Stimulated activated CD8-positive, alpha-beta memory T cell treated with anti-CD3 and anti-CD28 coated beads, Interleukin-2, amount 100 ng/mL, for 48 hours (primary cell): ENCODE measurements at places on chromosomes 12 and 14.

GRCh38 chr14:76837524-76837923 is 11.3 kb downstream of the LRRC74A start:
- DNase-seq = no peak

- no peak for DNase-seq
Observed at GRCh38 chr14:104888489-104889374, 23.7 kb downstream of the CEP170B start.

DNA sequence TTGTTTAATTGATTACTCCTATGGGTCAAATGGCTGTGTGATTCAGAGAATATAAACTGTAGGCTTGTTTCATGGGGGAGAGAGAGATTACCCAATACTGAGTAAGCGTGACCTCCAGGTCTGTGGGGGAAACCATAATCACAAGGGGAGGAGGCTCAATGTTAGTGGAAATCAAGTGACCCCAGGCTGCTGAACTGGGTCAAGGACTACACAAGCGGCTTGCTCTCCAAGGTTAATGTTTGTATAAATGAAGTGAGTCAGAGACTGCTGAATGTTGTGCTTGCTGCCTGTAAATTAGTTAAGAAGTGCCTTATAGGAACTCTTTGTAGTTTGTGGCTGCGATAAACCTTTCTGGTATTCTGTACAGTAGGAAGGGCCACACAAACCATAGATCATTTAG is 479.7 kb downstream of the AACS start:
- no peak for DNase-seq

GRCh38 chr14:39393289-39393688 is 38.9 kb downstream of the FBXO33 start:
- DNase-seq = no peak

DNA sequence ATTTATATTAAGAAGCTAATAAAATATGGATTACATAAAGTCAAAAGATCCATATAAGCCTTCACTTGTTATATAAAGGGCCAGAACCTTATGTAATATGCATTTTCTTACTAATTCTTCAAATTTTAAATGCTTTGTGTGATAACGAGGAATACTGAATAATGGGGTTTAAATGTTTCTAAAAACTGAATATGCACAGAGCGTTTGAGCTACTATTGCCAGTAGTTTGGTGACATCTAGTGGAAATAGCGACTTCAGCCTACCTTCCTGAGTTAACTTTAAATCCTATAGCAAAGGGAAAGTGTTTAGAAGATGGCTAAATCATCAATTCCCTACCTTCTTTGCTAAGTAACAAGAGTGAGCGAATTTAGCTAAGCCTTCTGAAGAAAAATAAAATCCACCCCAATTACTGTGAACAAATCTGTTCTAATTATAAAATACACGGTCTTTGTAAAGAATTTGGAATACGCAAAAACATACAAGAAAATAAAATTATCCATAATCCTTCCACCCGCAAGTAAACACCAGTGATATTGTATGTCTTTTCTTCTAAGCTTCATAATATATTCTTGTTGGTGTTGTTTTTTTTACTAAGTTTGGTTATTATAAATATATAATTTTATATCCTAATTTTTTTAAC is 115.5 kb upstream of the G2E3 start:
- no peak for DNase-seq

- DNase-seq = peak; percentile 14
Observed at GRCh38 chr14:70807898-70808415, 1.4 kb downstream of the MAP3K9 start.

DNA sequence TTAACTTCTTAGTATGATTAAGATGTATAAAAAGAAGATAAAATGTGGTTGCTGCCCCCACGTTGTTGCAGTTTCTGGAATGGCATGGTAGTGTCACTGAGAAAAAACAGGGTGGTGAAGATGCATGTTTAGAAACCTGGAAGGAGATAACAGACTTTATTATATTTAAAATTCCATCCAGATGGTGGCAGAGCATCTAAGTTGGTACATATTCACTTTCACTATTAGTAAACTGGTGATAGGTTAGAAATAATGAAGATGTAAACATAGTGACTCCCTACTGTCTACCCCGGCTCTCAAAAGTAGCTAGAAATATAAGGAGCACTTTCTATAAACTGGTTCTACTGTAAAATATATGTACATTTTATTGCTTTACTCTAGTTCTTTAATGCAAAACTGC is 279.3 kb downstream of the NPAS3 start:
- no peak for DNase-seq

- no peak for DNase-seq
Observed at GRCh38 chr14:37196604-37197420, 925 bp upstream of the MIPOL1 start.

GRCh38 chr14:50812180-50812579 is 18.8 kb downstream of the NIN start:
- no peak for DNase-seq

DNA sequence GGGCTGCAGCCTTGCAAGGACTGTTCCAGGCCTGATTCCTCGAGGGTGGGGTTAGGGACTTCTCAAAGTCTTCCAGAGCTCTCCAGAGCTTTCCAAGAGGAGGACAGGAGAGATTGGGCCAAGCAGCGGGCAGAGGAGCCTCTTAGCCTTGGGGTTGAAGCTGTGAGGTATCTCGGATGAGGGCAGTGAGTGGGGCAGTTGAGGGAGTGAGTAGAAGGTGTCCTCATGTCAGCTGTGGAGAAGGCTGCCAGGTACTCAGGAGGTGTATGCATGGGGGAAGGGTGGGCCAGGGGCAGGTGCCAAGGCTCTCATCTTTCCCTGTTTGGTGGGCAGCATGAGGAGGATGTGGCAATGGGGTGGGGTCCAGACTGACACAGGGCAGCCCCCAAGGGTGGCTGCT is 7.7 kb downstream of the KRT83 start:
- no peak for DNase-seq

DNA sequence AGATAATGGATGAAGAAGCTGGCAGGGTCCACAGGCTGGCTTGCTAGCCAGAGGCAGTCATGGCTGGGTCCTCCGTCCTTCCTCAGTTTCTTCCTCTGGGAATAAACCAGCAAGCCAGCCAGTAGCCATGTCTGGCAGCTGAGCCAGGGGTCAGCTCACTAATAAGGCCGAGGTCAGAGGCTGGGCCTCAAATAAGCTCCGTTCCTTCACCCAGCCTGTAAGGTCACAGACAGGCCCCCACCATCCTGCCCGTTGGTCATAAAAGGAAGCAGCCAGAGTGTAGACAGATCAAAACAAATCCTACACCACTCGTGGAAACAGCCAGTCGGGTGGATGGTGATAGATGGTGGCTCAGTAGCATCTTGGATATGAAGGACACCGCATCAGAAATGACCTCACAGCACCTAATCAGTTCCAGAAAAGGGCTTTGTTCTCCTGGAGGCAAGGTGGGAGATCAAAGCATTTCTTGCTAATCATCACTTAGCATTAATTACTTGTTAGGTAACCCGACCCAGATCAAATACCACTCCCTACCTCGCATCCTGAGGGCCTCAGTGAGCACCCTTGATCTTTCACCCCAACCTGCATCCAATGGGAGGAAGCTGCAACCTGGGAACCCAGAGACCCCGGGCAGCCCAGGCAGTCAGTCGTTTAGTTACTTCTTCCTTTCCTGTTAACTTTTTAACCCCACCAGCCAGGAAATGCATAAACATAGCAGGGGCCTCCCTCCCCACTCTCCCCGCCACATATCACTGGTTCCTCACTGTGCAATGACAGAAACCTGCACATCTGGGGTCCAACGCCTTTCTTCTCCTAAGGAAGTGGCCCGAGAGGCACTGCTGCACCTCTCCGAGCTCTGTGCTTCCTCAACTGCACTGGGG is 90.2 kb downstream of the KDM2B start:
- no peak for DNase-seq

GRCh38 chr12:22042976-22043669 is 2.9 kb upstream of the CMAS start:
- DNase-seq = no peak

DNA sequence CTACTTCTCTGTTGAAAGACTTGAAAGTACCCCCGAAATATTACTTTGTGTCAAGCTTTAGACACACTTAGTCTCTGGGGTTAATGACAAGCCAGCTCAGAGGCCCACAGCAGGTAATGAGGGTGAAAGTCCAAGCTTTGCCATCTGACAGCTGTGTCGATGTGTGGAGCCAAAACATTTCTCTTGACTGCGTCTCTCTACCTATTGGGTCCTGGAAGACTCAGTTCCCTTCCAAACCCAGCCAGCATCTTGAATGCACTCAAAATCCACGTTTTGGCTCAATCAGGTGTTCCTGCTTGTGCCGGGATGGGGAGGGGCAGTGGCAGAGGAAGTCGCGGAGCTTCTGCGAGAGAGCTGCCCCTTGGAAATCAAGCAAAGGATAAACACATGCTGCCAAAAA is 3.2 kb downstream of the PLXNC1 start:
- DNase-seq = no peak

- no peak for DNase-seq
Observed at GRCh38 chr12:116497051-116497591, 62.1 kb upstream of the MAP1LC3B2 start.

DNA sequence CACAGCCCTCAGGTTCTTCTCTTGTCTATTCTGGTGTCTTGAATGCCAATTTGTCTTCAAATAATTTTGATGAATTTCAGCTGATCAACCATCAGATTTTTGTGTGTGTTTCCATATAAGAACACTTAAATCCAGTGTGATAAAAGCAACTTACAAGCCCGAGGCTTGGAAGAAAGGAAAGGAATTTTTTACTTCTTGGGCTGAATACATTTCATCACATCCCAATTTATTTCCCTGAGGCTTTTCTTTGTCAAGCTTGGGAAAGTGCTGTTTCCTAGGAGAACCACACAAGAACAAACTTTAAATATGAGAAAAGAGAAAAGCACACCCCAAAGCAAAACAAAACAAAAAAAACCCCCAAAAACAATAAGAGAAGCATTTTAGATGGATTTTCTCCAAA is 26.6 kb downstream of the GPRC5D start:
- DNase-seq = no peak

DNA sequence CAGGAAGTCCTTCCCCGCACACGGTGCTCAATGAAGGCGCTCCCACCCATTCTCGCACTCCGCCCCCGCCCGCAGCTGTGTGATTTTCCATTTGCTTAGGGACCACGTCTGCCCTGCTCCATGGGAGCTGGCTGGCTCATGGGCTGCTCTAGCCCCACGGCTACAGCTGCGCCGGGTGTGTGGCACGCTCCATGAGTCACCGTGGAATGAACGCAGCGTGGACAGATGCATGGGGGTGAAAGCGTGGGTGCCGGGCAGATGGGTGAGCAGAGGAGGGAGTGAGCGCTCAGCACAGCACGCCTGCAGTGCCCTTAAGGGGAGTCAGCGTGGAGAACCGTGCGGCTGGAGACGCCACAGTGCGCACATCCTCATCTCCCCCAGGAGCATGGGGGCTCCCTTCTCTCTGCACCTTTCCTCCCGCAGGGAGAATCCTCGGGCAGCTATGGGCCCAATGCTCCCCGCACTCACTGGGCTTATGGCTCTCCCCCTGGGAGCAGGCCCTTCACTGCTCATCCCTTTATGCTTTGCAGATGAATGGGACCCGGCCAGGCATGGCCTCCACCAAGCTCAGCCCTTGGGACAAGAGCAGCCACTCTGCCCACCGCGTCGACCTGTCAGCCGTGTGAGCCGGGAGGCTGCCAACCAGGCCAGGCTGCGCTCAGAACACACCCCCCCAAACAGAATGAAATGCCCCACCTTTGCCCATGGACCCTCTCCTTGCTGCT is 185.1 kb downstream of the ADGRD1 start:
- DNase-seq = no peak

DNA sequence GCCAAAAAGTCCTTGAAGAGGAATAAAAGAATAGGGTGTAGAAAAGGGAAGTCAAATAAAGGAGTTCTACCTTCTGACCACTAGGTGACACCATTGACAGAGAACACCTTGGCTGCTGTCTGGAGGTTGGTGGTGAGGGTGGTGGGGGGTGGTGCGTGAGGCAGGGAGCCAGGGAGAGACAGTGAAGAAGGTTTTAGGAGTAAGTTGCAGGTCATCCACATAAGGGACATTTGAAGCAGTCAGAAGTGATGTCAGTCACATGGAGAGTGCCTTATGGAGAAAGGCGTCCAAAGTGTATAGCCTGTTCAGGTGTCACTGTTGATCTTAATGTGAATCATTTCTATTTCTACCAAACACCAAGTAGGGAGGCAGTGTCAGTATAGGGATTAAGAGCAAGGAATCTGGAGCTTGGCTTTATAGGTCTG is 279.3 kb upstream of the DDHD1 start:
- DNase-seq = no peak

DNA sequence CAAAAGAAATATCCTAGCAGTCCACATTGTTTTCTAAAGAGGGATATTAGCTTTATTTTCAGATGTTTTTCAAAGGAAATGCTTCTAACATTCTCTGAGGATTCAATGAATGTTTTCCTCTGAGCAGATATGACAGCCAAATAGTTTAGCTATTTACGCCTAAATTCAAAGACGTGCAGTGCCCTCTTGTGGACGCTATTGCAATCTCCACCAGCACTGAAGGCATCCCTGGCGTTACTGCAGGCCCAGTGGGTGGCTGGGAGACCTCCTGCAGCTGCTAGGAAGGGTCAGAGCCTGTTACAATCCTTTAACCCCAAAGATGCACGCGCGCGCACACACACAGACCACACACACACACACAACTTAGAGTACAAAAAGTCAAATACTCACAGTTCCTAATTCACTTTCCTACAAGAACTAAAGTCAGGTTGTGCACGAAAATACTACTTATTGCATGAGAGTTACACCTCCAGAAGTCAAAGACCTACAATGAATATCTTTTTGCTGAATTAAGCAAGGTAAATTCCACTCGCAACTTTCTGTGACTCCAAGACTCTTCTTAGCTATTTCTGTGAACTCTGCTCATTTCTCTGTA is 589.3 kb upstream of the TMEM132C start:
- DNase-seq = peak; percentile 34

GRCh38 chr14:22836301-22837113 is at the start of gene MMP14:
Gene MMP14, plus strand, starts transcription at chr14:22836585. Its CDS starts 233 bp downstream, at chr14:22836818.
- DNase-seq = no peak

GRCh38 chr12:46371718-46372543 is 642 bp downstream of the SLC38A2 start:
- peak; percentile 38 for DNase-seq

GRCh38 chr12:27549236-27549800 is 25.3 kb downstream of the PPFIBP1 start:
- DNase-seq = no peak

- DNase-seq = no peak
Observed at GRCh38 chr12:24467226-24467625, 481.7 kb downstream of the BCAT1 start.

DNA sequence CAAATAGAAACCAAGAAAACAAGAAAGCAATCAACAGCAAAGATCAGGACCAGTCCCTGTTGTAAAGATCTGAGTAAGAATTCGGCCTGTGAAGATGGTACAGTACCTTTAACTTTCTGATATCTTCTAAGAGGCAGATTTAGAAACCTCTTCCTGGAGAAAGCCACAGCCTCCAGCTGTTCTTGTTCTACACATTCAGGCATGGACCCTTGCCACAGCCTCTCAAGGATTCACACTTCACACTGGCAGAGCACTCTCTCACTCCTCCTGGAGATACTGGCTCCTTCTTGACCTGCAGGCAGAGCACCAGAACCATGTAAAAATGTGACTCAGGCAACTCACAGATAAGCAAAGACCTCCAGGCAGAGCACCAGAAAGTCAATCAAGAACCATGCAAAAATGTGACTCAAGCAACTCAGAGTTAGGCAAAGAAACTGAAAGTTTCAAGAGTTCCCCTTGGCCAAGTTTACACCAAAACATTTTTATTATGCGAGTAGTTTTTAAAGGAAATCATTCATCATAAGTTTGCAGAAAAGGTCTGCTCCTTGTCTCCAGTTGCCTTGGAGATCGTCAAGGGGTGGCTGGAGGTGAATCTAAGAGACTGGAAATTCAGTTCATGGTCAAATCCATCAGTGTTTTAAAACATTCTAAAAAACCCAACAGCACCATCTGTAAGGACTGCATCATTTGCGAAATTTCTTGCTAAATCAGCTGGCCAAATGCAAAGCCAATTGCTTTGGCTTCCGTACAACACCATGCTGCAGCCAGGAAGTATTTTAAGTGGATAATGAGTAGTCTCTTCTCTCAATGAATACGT is 119.3 kb upstream of the MDM1 start:
- peak; percentile 9 for DNase-seq
